ENCODE measurements at places on chromosomes 2 and 18. TPM values are rescaled to one million over a fixed set of nuclear protein-coding genes. Genes with fewer than 3 reads are reported as not detected.
A peak's percentile ranks its signal among the peaks of the same experiment; 100 is the strongest.

TMEM182 gene
- 3.2 TPM for total RNA-seq

GRCh38 chr2:60553495-60554073 lies at the start of gene BCL11A:
Gene BCL11A, minus strand, starts transcription at chr2:60553654. Its CDS starts 384 bp downstream, at chr2:60553270.
- peak; percentile 88 for DNase-seq

- no peak for DNase-seq
Measured at GRCh38 chr2:148067801-148068200, 46.9 kb downstream of the MBD5 start.

DNA sequence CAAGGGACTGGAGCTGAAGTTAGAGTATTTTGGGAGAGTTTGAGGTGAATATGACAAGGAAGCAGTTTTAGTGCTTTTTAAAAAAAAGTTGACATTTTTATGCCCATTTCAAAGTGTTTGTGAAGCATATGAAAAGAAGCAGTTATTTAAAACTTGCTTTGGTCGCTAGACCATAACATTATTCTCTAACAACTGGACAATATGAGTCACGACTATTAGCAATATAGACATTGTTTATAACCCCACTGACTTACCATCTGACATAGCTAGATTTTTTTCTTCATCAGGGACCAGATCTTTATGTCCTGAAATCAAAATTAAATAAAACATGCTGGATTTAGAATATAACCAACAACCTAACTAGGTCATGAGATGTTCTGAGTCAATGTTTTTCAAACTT lies 22.6 kb upstream of the DYTN start:
- DNase-seq: no peak

DNA sequence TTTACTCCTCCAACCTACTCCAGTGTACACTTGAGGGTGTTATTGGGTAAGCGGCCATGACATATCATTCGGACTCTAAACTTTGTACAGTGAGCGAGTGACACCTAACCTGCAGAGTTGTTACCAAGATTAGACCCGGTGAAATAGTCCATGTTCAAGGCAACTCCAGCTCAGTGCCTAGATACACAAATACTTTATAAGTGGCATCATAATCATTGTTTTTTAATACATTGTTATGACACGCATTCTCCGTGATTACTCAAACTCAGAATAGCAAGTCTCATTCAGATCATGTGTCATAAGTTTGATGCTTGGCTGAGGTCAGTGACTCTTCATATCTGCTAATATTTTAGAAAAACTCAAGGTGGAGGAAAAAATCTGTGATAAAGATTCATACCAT lies 597.8 kb downstream of the DCC start:
- no peak for DNase-seq

NT5DC4 gene
- 1.4 TPM for total RNA-seq

DNA sequence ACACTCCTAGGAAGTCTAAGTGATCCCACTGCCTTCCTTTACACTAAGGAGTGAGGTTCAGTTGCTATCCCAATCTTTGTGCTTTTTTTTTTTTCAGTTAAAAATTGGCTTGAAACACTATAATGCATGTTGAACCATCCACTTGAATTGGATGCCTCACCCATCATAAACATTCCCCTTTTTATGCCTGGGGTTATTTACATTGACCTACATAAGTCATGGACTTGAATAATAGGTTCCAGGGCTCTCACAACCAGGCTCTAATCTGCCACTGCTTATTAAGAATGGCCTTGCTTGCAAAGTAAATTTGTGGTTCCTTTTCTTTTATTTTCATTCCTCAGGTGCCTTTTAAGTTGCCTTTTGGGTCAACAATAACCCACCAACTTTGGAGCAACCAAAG lies 236.1 kb upstream of the MEIS1 start:
- DNase-seq: no peak

DNA sequence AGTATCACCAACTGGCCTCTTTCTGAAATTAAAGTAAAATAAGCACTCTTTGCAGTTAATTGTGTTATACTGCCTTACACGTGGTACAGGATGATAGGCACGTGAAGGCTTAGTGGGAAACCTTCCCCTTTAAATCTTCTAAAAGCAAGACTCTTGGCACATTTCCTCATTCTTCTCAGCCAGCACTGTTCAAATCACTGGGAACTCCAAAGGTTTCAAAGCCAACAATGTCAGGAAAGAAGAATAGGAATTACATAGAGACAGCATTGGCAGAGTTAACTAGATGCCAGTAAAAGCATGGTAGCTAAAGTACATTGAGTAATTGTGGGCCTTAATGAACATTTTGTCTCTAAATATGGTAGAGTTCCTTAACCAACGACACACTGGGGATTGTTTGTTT lies 96.4 kb downstream of the DTNA start:
- DNase-seq: no peak

GRCh38 chr2:27531983-27532382 lies 35.3 kb downstream of the GCKR start:
- DNase-seq: no peak

GKN2 gene
- total RNA-seq: not detected

GRCh38 chr2:217797165-217797564 lies 205.6 kb downstream of the TNS1 start:
- DNase-seq: peak; percentile 65

DNA sequence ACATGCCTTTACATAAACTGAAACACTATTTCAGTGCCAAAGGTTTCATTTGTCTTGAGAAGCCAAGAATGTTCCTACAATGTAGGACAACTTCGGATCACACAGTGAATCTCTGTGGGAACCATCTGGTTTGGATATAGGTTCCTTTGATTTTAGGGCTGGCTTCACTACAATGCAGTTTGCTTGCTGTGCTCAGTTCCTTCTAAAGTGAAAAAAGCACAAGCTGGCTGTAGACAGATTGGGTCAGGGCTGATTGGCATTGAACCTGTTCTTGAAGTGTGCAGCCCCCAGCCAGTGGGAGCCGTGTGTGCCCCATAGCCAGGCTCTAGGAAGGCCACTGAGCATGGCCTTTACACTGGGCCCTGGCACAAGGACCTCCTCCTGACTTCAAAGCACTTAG lies 167.9 kb upstream of the HNRNPA3 start:
- DNase-seq: no peak

GRCh38 chr2:239222706-239223309 lies 178.0 kb downstream of the HDAC4 start:
- DNase-seq: no peak

GRCh38 chr18:32275221-32275620 lies 85.4 kb downstream of the MEP1B start:
- no peak for DNase-seq

GRCh38 chr18:45642238-45642637 lies 27.0 kb downstream of the SLC14A2 start:
- no peak for DNase-seq

DNA sequence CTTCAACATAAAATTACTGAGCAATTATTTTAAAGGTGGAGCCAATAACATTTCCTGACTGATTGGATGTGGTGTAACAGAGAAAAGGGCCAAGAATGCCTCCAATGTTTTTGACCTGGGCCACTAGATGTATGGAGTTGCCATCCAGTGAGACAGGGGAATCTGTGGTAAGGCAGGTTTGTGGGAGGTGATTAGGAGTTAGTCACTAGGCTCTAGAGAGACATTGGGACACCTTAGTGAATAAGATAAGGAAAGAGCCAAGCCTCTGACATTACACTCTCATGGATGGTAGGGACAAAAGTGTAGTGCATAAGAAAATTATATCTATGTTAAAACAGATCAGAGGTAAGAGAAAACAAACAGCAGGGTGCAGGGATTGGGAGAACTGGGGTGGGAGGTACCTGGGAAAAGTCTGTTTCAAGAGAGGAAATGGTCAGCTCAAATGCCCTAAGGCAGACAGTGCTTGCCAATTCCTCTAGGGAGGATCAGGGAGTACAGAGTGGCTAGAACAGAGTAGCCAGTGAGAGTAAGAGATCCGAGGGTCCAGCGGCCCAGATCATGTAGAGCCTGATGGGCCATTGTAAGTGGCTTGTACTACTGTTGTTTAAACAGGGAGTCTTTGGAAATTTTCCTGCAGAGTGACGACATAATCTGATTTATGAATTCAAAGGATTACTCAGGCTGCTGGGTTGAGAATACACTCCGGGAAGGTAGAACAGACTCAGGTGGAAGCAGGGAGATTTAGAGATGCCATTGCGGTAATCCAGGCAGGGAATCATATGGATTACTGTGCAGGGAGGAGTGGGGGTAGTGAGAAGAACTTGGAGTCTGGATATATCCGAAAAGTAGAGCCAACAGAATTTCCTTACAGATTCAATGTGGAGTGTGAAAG lies 45.7 kb upstream of the CUL3 start:
- DNase-seq: no peak

UBE2F gene
- 59.3 TPM for total RNA-seq

GRCh38 chr2:221715523-221716247 lies 143.6 kb upstream of the EPHA4 start:
- no peak for DNase-seq

BARD1 gene
- 11.4 TPM for total RNA-seq

GRCh38 chr2:174776223-174776622 lies 12.0 kb upstream of the CHRNA1 start:
- DNase-seq: no peak
